ENCODE measurements at places on chromosomes 2 and 18.

- DNase-seq = no peak
Measured at GRCh38 chr2:109397893-109398292, 215.9 kb downstream of the SEPTIN10 start.

DNA sequence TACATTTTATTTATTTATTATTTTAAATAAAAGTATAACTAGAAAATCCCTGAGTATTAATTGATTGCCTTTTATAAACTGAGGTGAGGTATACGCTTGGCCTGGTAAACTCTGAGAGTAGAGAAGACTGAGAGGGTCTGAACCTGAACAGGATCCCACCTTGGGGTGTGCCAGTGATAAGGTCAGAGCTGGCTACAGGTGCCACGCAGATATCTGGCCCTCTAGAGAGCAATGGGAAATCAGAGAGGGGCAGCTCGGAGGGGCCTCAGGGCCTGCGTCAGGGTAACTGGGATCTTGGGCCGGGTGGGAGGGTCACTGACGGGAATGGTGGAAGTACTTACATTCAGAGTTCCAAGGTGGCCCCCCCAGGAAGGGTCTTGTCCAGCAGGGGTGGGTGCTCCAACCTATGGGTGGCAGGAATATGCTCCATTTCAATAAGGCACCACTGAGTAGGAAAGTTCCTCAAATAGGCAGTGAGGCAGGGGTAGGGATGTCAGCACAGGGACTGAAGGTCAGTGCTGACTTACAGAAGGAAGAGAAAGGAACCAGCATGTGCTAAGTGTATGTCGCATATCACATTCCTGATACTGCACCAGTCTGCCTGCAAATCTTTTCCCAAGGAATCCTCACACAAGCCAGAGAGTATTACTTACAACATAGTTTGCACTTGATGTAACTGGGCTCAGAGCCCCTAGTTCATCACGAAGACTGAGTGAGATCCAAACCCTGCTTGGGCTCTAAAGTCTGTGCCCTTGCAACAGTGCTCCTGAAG, 706.0 kb upstream of the RAB6C start:
- no peak for DNase-seq

DNA sequence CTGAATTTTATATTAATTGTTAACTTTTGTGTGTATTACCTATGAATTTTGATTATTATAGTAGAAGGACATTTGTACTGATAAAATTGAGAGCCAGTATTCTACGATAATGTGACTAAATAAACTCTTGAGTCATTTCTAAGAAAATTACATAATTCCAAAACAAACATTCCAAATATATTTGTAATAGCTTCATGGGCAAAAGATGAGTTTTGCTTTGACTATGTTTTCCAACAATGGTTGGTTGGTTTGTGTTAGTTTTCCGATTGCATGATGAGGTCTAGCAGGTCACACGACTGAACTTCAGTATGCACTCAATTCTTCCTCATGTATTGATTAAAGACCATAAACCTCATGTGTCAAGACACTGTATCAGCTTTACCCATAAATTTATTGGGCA, 71.7 kb upstream of the WDR75 start:
- no peak for DNase-seq

GRCh38 chr2:162382278-162382677, 38.3 kb downstream of the GCA start:
- no peak for DNase-seq

DNA sequence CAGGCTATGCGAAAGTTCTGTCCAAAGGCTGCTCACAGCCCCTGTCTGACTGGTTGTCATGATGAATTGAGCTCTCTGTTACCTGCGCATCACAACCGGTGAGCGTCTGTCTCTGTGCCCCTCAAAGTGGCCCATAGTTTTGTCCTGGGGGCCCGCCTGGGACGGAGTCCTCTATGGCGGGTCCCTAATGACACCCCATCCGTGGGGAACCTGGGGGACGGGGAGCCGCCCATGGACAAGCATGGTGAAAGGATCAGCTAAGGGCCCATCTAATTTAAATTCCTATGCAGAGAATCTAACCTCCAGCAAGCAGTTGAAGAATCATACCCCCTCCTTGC, 473 bp downstream of the ELMOD3 start:
- no peak for DNase-seq

DNA sequence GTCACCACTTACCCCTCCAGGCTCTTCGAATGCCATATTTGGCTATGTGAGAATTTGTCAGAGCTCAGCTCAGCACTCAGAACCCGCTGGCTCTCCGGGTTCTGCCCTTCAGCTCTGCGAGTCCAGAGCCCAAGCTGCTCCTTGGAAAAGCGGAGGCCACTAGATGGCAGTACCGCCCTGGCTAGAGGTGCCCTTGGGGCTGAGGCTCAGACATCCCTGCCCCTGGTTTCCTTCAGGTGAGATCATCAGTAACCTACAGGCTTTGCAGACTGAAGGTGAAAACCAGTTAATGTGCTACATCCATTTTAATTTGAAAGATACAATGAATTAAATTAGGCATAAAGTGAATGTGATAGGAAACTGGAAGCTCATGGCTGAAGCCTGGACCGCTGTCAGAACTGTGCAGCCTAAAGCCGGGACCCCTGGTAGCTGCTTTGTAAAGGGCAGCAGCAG, 285.6 kb downstream of the AGAP1 start:
- peak; percentile 52 for DNase-seq

Data from SW480 (cell line).